ENCODE measurements at places on chromosomes 3 and 15.

DNA sequence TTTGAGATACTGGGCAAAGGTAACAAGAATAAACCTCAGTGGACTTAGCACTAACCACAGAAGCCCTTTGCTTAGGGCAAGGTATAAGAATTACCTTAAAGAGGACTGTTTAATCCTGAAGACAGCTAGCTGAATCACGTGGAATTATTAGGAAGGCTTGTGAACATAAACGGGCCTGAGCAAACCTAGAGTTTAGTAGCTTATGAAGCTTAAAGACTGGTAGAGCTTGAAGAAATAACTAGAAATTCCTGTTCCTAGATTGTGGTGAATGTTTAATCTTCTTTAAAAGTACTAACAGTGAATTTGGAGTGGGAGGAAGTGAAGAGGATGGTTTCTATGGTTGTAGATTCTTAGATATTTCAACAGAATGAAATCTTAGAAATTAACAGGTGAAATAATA is 428.9 kb upstream of the THRB start:
- no peak for DNase-seq

- no peak for DNase-seq
Observed at GRCh38 chr15:39502082-39502447, 78.8 kb upstream of the THBS1 start.

GRCh38 chr15:66877477-66878271 is 175.6 kb downstream of the SMAD6 start:
- DNase-seq = no peak

DNA sequence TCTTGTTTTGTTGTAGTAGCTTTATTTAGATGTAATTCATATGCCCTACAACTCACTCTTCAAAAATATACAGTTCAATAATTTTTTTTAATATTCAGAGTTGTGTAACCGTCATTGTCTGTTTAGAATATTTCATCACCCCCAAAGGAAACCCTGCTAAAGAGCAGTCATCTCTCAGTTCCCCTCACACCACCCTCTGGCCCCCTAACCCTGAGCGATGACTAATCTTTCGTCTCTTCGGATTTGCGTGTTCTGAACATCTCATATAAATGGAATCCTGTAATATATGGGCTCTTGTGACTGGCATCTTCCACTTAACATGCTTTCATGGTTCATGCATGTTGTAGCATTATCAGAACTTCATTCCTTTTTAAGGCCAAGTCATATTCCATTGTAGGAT is 183.8 kb downstream of the ATG7 start:
- peak; percentile 21 for DNase-seq

DNA sequence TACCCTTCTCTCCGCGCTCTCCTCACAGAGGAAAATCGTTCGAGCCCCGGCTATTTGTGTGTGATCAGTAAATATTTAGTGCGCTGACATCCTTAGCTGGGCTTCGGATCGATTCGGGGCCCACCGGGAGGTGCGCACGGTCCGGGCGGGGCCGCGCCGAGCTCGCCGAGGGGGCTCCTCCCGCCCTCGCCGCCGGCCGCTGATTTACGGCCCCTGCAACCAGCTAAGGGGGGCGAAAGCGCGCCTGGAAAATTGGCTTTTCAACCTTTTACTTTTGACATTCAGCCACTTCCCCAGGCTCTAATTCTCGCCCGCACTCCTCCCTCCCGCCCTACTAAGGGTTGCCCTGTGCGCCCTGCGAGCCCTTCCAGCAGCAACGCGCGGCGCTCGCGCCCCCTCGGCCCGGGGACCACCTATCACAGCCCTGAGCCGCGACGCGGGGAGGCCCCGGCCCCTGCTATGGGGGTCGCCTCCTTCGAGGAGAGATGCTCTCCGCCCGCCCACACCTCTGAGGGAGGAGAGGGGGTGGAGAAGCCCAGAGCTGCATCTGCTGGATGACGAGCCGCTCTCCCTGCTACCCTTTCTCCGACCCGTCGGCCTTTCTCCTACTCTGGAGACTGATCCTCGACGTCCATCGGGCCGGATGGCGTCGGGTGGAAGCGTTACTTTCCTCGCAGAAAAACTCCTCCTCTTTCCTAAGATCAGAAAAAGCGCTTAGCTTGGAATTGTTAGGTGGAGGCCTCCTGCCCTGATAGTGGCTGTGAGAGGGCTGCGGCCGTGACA is 7.8 kb upstream of the NR2F2 start:
- DNase-seq = no peak

- DNase-seq = no peak
Observed at GRCh38 chr3:147407498-147408187, 1.3 kb upstream of the ZIC4 start.

GRCh38 chr15:69055251-69055650 is 40.8 kb downstream of the NOX5 start:
- no peak for DNase-seq

DNA sequence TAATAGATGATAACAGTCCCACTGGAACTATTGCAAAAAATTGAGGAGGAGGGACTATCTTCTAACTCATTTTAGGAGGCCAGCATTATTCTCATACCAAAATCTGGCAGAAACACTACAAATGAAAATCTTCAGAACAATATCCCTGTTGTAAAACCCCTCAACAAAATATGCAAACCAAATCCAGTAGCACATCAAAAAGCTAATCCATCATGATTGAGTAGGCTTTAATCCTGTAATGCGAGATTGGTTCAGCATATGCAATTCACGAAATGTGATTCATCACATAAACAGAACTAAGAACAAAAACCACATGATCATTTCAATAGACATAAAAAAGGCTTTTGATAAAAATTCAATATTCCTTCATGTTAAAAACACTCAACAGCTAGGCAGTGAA is 23.9 kb upstream of the PLSCR2 start:
- DNase-seq = no peak

Measured in NCI-H226 (cell line).